ENCODE measurements at places on chromosomes 7 and 10. TPM values are rescaled to one million over a fixed set of nuclear protein-coding genes. Genes with fewer than 3 reads are reported as not detected.

GRCh38 chr7:36602934-36603887, 121.1 kb downstream of the AOAH start:
- peaks cover 76% of the 10 kb centered on the region for H3K27me3 ChIP-seq
- H3K27ac ChIP-seq = no peak overlapping the region
- no peaks in the 10 kb centered on the region for H3K36me3 ChIP-seq
- H3K4me3 ChIP-seq = no peak overlapping the region
- no peak for DNase-seq

DNA sequence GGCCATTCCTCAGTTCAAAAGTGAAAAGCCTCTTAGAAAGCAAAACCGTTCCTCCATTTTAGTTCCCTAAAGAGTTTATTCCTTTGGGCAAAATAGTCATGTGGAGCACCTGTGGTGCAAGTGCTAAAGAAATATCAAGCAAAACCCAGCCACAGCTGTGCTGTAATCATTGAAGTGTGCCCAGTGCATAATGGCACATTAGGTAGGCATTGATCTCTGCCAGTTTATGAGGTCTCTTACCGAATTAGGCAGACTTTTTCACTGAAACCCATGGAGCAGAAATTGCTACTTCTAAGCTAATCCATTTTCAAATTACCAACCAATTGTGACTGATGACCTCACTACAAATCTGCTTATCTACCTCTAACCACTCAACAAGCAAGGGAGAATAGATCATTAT, 97.2 kb upstream of the SEMA3A start:
- no peaks in the 10 kb centered on the region for H3K27me3 ChIP-seq
- DNase-seq = no peak
- H3K4me3 ChIP-seq = no peak overlapping the region
- no peak overlapping the region for H3K27ac ChIP-seq
- H3K36me3 ChIP-seq = no peaks in the 10 kb centered on the region

- no peaks in the 10 kb centered on the region for H3K27me3 ChIP-seq
- no peak overlapping the region for H3K27ac ChIP-seq
- no peak for DNase-seq
- H3K4me1 ChIP-seq = no peaks in the 10 kb centered on the region
- no peak overlapping the region for H3K4me3 ChIP-seq
Observed at GRCh38 chr10:126332576-126332975, 55.7 kb downstream of the ADAM12 start.

DNA sequence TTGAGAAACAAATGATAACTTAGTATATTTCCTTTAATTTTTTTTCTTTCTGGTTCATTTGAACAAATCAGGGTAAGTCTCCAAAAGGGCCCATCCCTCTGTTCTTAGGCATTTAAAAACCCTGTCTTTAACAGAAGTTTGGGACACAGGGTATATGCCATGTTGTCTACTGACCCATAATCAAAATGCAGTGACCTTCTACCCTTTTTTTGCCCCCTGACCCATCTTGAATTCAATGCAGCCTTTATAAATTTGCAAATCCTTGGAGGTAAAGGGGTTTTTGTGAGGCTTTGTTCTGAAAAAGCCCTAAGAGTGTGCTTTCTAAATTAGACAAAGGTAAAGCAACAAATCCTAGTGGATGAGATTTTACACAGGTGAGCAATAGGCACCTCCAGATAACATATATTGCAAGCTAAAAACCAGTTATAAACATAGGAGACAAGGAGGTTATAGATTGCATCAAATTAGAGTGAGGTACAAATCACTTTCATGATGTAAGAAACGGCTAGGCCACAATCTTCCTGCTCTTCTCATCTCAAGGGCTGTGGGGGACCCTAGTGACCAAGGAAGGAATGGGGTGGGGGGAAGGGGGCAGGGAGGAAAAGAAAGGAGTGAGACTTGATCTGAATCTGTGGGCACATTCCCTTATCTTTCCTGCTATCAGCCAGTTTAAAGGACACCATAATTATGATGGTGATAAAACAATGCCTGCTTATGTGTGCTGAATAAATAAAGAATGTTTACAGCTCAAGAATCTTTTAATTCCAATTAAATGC, 2.7 kb downstream of the SKIDA1 start:
- peaks cover 37% of the 10 kb centered on the region for H3K4me1 ChIP-seq
- H3K4me3 ChIP-seq = no peak overlapping the region
- H3K36me3 ChIP-seq = no peaks in the 10 kb centered on the region
- no peak overlapping the region for H3K27ac ChIP-seq

DNA sequence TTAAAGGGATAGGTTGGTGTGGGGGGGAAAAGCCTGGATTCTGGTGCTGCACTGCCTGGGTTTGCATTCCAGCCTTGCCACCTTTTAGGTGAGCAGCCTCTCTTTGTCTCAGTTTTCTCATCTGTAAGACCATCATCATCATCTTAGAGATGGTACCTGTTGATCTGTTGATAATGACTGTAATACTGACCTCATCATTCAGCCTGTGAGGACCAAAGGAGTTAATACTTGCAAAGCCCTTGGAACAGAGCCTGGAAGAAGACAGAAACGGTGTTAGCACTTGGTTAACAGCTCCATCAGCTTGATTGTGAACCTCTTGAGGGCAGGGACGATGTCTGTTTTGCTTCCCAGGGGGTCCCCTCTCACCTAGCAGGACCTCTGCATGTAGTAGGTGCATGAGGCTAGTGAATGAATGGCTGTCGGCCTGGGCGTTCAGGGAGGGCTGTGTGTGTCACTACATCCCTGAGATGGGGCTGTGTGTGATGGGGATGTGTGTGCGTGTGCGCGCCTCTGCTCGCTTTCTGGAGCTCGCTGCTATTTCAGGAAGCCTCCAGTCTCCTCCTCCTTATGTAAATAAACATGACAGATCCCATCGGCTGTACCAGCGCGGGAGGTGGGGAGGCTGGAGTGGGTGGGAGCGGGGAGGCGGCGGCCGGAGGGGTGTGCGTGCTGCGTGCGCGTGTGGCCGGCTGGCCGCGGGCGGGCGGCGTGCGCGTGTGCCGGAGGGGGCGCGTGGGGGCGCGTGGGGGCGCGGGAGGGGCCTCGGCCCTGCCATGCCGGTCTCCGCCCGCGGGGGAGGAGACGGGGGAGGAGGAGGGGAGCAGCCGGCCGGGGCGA, 61.2 kb downstream of the NEURL1 start:
- H3K36me3 ChIP-seq = no peaks in the 10 kb centered on the region
- H3K4me1 ChIP-seq = no peaks in the 10 kb centered on the region
- H3K27ac ChIP-seq = no peak overlapping the region

GRCh38 chr7:135269921-135270320, 36.3 kb downstream of the STRA8 start:
- no peak for DNase-seq
- no peaks in the 10 kb centered on the region for H3K36me3 ChIP-seq
- no peaks in the 10 kb centered on the region for H3K4me1 ChIP-seq
- H3K27me3 ChIP-seq = peaks cover 37% of the 10 kb centered on the region
- H3K27ac ChIP-seq = no peak overlapping the region

Gene SPDYE11
- not detected for total RNA-seq

- H3K4me3 ChIP-seq = no peak overlapping the region
- H3K4me1 ChIP-seq = no peaks in the 10 kb centered on the region
- H3K27ac ChIP-seq = no peak overlapping the region
- H3K27me3 ChIP-seq = no peaks in the 10 kb centered on the region
Observed at GRCh38 chr7:127995156-127995880, 35.9 kb downstream of the LRRC4 start.

Gene CYP26C1
- total RNA-seq = 0.60 TPM

Gene PODXL
- total RNA-seq = 57.5 TPM

Gene HECW1
- 0.48 TPM for total RNA-seq

DNA sequence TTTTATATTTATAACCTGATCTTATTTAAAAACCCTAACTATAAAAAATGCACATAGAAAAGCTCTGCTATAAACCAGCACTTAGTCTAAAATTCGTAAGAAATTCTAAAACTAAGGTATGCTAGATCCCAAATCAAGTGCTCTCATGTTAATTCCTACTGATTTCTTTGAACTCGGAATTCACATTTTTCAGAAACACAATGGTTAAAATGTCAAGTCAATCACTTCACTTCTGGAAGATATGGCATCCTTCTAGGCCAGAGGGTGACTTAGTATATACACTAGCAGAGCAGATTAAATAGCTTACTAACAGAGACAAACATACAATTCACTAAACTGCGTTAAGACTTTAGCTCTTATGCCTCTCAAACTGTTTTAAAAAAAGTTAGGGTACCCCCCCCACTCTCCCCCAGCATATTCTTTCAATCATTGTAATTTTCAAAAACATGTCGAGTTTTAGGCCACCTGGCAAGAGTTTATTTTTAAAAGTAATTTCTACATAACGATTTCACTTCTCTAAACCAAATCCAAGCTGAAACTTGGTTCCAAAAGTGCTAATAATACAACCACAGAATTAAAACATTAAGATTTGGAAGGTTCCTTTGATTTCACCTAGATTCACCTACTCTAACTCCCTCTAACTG, 129.4 kb downstream of the NRBF2 start:
- 0 out of 2 replicates have a peak overlapping the region, but pooled peaks have one; percentile 11 for H3K4me3 ChIP-seq
- H3K27me3 ChIP-seq = no peaks in the 10 kb centered on the region
- no peak for DNase-seq
- peaks cover 44% of the 10 kb centered on the region for H3K36me3 ChIP-seq
- no peak overlapping the region for H3K27ac ChIP-seq

- peaks cover 72% of the 10 kb centered on the region for H3K27me3 ChIP-seq
- no peaks in the 10 kb centered on the region for H3K36me3 ChIP-seq
- no peak overlapping the region for H3K27ac ChIP-seq
Observed at GRCh38 chr7:41984888-41985287, 252.1 kb downstream of the GLI3 start.

Gene FXYD4
- not detected for total RNA-seq
